CD4-positive, alpha-beta T cell treated with Interleukin-21 for 1 hour (primary cell): ENCODE measurements at places on chromosomes 5 and 9.
A peak's percentile ranks its signal among the peaks of the same experiment; 100 is the strongest.

- DNase-seq = no peak
These were observed 8.4 kb upstream of the NDST1 start for GRCh38 chr5:150499437-150499956.

DNA sequence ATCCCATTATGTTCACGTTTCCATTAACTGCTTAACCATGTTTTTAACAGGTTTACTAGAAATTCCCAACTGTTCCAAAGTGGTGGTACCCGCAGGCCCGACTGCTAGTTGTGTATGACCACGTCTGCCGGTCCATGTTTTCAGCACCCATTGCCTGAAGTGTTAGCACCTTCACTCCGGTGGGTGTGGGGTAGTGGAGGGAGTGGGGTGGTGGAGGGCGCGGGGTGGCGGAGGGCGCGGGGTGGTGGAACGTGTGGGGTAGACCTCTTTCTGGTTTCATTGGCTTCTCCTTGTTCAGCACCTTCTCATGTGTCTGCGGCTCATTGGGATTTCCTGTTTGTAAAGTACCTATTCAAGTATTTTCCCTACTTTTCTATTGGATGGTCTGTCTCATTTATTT lies 37.7 kb downstream of the TPPP start:
- DNase-seq = no peak

DNA sequence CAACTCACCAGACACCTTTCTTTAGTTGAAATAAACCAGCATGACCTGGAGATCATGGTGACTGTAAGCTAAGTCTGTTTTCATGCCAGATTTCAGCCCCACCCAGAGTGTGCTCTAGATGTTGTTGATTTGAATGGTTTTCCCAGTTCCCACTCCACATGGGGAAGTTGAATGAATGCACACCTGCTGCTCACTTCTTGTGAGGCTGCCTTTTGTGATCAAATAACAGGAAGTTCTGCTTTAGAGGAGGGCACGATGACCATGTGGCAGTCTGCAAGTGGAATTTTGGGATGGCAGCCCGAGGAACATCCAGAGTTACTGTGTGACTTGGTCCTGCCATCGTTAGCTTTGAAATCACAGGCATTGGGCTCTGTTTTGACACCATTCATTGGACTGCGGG lies 18.7 kb downstream of the SLC46A2 start:
- DNase-seq = no peak

DNA sequence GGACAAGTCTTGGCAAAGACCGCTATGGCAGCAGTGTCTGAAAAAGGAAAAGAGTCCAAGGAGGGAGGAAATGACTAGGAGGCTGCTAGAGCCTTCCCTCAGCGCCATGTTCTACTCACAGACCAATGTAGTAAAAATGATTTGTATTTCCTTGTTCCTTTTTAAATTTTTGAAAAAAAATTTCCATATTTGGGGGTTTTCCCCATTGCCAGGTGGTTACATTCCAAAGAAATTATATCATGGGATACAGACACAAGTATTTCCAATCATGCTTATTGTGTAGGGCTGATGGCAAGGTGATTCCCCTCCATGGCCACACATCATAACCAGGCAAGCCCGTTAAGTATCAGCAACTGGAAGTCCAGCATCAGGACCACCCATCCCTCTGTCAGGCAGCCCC lies 138.2 kb downstream of the PIP5K1B start:
- no peak for DNase-seq

- DNase-seq = no peak
These were observed 102.3 kb downstream of the GLIS3 start for GRCh38 chr9:4197548-4197947.

DNA sequence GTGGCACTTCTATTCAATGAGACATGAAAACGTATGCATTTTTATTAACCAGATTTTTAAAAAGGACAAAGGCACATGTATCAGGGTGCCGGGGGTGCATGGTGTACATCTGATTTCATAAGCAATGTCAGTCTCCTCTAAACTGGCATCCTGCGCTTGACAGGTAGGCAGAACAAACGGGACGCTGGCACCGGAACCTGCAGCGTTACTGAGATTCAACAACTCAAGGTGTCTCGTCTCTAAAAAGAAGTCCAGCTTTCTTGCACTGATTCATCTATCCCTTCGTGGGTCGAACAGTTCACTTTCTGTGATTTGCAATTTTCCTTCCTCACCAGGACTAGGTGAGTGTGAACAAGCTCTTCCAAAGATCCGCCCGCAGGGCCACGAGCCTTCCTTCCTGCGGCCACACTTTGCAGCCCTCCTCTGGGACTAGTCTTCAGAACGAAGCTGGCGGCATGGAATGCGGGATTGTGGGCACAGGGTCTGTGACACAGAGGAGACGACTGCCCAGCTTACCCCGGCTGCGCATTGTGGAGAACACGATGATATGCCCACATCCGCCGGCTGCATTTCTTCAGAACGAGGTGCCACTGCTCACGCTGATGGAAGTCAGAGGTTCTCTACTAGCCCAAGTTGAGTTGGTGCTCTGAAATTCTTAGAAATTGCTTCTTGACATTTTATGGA lies 7.2 kb downstream of the SLC6A3 start:
- no peak for DNase-seq

DNA sequence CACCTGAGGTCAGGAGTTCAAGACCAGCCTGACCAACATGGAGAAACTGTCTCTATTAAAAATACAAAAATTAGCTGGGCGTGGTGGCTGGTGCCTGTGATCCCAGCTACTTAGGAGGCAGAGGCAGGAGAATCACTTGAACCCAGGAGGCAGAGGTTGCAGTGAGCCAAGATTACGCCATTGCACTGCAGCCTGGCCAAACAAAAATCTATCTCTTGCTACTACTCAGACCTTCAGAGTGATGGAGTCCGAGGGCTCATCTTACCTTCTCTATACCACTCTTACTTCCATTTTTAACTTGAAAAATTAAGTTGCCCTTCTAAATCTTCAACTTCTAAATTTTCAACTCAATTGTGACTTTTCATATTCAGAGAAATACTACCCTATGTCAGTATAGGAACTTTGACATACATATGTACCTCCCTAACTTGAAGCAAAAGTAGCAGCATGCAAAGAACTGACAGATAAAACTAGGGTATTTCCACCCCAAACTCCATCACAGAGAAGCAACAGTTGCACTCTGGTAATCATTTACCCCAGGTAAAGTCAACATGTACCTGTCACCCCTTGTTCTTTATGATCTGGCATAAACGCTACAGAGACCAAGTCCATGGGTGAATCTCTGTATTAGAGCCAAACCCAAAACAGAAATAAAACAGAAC lies 11.4 kb downstream of the ZFAND5 start:
- DNase-seq = no peak

GRCh38 chr5:78546276-78546996 lies 102.1 kb downstream of the LHFPL2 start:
- DNase-seq = no peak

GRCh38 chr9:69332067-69332685 lies 7.2 kb downstream of the ENTREP1 start:
- DNase-seq = no peak

GRCh38 chr5:81314581-81314980 lies 13.2 kb downstream of the ZCCHC9 start:
- no peak for DNase-seq

GRCh38 chr5:111530298-111530740 lies 18.0 kb upstream of the STARD4 start:
- peak; percentile 91 for DNase-seq

DNA sequence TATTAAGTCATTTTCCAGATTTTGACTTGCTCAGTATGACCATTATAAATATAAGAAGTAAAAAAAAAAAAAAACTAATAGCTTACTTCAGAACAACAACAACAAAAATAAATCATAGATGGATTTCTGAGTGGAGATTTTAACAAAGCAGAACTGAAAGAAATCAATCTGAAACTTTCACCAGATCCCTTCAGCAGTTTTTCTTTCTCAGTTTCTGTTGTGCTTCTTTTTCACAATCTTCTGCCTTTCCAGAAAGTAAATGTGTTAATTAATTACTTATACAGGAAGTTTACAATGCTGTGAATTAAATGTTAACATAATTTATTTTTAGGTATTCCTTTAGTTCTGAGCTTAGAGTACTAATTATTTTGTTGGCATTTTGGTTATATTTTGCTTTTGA lies 73.5 kb downstream of the CHSY3 start:
- DNase-seq = no peak
